CD4-positive, alpha-beta memory T cell (primary cell): ENCODE measurements at places on chromosomes 6 and 20. TPM values are rescaled to one million over a fixed set of nuclear protein-coding genes. Genes with fewer than 3 reads are reported as not detected.

Gene TMEM14C
- 34.1 TPM for total RNA-seq

Gene ZNF311
- total RNA-seq = 0.33 TPM

Gene CST4
- total RNA-seq = not detected

DNA sequence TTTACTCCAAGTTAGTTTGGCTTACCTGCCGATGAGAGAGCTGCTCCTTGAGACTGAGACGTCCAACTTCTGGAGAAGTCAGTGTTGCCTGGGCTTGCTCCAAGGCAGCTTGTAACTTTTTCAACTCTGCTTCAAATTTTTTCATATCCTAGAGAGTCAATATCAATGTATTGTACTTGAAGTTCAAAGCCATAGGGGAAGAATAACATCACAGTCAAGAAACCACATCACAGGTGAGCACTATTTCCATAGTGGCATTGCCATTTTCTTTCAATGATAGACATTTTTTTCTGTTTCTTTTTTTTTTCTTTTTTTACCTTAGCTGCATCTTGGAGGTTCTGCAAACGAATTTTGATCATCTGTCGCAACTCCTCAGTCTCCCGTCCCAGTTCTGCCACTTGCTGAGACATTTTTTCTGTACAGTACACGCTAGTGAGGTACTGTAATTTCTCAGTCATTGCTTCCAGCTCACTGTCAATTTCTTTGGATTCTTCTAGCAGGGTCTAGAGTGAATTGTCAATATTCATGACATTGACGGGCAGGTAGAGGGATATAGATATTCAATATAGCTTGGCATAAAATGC, 326.7 kb downstream of the SYNE1 start:
- peak; percentile 63 for DNase-seq

- no peak for DNase-seq
These were observed 8.5 kb upstream of the FABP7 start for GRCh38 chr6:122770835-122771601.

- no peak for DNase-seq
These were observed 24.0 kb downstream of the HBS1L start for GRCh38 chr6:135030532-135031178.

DNA sequence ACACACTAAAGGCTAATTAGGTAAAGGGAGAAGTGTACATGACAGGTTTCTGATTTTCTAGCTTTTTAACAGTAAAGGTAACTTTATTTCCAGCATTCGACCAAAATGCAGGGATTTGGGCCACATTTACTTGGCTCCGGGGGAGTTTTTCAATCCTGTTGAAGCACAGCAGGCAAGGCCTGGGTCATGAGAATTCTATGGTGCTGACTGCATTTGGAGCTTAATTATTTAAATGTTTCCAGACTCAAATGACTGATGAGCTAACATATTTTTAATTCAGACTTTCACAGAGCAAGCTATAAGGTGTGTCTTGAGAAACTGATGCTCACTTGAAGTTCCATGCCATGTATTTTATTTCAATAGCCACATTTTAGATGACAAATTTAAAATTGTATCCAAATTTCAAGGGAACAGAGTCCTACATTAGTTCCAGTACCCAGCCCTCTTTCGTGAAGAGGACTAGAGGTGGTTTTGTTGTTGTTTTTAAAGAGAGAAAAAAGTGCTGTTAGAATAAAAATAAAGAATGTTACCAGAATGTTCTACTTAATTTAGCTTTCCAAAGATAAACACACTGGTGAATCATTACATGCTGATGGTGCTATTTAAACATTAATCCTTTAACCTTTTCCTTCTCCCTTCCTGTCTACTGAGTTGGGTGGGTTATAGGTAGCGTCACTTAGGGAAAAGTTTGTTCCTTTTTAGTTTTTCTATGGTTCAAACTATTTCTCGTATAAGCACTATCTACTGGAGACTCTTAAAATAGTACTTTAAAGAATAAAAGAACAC, 82.3 kb upstream of the PHACTR2 start:
- DNase-seq = no peak

GRCh38 chr6:134363323-134364039, 45.6 kb upstream of the SGK1 start:
- no peak for DNase-seq

GRCh38 chr6:32132110-32132509, 2.0 kb upstream of the FKBPL start:
- DNase-seq = no peak
